ENCODE measurements at places on chromosomes 6 and 20.

DNA sequence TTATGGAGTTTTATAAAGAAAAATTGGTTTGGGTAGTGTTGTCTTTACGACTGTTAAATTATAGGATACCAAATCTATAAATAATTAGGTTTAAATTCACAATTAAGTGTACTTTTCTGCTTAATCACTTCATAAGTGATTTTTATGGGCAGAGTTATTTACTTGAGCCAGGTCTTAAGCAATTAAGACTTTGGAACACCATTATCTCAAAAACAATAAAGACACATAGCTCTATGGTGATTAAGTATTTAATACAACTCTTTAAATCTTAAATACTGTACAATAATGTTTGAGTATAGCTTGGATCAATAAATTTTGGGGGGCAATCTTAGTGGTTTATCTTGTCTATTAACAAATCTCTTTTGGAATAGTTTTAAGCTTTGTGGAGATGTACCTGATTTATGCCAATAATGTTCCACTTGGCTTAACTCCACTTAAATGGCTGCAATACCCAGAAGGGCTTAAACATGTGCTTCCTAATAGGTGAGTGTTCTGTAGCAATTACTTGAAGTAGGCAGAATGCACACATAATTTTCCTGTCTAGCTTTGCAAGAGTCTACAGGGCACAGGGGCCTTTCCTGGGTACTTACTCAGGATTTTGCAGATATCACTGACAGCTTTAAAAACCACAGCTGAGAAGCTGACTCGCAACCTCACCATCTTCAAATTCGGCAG, 7.5 kb downstream of the FERMT1 start:
- no peak for DNase-seq

DNA sequence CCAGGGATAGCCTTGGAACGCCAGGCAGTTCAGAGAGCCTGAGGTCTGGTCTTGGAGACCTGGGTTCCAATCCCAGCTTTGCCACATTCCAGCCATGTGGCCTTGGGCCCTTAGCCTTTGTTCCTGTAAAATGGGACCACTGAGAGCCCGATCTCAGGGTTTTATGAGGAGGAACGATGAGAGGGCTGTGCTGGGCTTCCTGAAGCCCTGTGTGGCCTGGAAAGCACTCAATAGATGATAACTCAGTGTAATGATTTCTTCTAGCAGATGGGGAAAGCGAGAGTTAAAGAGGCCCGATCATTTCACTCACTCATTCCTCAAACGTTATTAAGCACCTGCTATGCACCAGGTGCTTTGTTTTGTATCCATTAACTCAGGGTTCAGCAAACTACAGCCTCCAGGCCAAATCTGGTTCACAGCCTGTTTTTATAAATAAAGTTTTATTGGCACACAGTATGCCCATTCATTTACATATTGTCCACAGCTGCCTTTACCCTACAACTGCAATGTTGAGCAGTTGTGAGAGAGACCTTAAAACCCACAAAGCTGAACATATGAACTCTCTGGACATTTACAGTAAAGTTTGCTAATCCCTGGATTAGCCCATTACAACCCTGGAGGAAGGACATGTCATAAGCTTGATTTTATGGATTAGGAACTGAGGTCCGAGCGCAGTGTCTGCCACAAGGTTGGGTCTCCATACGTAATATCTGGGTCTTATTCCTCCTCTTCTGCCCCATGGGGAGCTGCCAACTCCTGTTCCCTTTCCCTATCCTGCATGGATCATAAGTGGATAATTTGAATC, 90.4 kb downstream of the CEBPB start:
- no peak for DNase-seq

DNA sequence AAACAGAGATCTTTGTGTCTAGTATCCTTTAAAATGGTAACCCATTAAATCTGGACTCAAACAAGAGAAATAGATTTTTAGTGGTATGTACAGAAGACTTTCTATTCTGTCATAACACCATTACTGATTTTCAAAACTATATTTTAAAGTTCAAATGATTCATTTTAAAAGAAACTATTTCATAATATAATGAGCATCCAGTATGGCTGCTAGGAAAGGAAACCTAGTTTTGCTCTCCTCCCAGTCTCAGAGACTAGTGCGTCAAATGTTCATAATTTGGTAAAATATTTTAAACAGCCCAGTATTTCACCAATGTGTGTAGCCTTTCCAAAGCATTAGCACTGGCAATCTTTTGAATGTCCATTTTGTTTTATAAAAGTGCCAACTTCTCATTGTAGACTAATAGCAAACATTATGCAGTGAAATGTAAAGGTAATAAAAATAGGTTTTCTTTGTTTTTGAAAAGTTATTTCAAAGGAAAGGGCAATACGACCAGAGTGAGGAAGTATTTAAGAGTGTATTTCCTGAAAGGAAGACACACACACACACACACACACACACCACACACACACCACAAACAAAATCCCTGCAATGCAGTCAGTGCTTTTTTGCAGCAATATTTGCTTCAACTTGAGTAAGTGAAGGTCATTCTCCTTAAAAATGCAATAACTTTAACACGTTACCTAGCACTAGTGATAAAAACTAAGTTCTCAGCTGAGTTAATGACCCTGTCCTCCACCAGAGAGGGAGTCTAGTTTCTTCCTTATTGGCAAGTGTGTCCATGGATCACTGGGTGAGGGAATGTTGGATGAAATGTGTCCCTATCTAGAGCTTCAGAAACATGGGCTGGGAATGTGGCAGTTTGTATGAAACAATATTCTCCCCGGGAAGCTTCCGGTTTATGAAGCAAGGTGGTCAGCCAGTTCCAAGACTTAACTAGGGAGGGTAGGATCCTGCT, 4.6 kb downstream of the PPP1R3G start:
- DNase-seq, result no peak

- DNase-seq, result no peak
These were observed 82.2 kb downstream of the CHMP4B start for GRCh38 chr20:33893314-33893713.

- no peak for DNase-seq
These were observed at the start of gene STK35 for GRCh38 chr20:2101057-2101864. Gene STK35 (plus strand): TSS chr20:2101827. CDS start chr20:2101882, 55 bp downstream.

DNA sequence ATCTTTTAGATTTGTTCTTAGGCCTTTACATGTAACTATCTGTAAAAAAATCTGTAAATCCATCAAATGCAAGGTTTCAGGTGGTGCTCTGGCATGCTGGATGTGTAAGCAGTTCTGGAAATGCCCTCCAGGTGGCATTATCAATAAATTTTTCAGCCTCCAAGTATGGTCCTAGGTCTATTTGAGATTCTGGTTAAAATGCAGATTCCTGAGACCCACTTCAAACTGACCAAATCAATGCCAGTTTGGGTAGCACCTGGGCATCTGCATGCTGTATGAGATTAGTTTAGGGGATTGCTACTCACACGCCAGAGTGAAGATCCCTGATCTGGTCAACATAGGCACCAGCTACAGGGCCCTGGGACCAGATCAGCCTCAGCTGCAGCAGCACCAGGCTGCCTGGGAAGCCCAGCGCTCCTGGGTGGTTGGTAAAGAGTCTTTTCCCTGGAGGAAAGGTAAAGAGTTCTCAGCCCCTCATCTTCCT, 507.3 kb upstream of the CITED2 start:
- no peak for DNase-seq
